Epithelial cell of prostate (primary cell): ENCODE measurements at places on chromosomes 2 and 18.

- DNase-seq = no peak
Measured at GRCh38 chr2:196173505-196173904, 2.1 kb upstream of the STK17B start.

DNA sequence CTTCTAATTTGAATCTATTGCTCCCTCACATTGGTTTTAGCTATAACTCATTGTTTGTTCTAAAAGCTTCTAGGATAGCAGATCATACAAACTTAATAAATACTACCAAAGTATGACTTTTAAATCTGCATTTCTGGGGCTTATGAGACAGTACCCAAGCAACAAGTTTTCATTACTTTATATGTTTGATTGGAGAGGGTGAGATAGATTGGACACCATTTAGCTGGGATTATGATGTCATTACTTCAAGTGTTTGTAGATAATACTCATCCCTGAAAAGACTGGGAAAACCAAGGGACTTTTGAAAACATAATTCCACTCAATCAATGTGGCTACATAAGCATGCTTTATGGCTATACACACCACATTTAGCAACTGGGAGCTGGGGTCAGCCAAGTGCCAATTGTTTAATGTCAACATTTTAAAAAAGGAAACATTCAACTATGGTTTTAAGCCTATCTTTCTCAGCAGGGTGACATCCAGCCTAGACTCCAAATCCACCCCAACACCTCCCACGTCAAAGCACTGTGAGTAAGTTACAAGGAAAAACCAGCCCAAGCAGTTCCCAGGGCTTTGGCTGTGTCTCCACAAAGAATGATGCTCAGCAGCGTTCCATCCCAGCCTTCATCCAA, 119.9 kb downstream of the ETAA1 start:
- peak; percentile 16 for DNase-seq

- DNase-seq = no peak
Measured at GRCh38 chr2:106831816-106832569, 54.0 kb downstream of the ST6GAL2 start.

DNA sequence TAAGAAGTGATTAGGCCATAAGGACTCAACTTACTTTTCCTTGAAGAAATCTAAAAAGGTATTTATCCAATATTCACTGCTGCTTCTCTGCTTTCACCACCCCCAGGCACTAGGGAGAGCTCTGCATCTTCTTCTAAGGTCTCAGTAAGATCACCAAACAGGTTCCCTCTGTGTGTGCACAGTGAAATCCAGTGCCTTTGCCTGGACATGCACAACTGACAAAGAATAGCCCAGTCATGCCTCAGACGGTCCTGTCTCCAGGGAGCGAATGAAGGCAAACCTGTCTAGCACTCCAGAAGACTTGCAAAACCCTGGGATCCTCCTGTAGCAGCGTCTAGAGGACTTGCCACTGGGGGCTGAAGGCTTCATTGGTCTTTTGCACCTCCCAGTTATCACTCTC, 344.5 kb upstream of the LRATD1 start:
- peak; percentile 98 for DNase-seq

- DNase-seq = no peak
Measured at GRCh38 chr2:15287447-15288184, 273.5 kb downstream of the NBAS start.

DNA sequence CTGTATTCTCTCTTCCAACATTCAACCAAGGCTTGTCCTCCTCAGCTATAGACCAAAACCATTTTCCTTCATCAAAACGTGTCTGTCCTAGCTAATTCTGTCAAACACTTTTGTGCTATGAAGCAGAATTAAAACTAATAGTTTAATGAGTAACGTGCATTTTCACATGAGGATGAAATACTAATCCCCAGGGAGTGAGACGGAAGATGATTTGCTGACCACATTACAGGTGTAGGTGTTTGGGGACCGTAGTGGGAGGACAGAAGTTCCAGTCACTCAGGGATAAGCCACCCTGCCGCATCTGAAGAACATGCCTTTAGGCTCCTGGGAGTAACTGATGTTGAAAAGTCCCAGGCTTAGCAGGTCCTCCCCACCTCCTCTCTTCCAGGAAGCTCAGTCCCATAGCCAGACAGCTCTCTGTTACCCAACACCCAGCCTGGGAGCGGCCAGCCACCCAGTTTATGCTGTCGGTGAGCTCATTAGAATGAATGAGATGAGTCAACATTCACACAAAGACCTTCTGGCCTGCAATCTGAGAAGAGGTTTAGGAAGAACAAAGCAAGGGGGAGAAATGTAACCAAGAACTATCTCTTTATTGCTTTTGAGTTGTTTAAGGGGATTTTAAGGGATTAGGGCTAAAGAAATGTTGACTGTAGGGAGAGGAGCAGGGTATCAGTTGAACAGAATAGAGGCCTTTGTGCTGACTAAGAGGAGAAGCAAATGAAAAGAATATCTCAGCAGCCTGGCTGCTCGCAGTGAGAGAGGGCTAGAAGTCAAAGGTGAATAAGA, 122.5 kb downstream of the FOXI3 start:
- DNase-seq = peak; percentile 83

GRCh38 chr2:118102433-118103082, 14.3 kb downstream of the INSIG2 start:
- DNase-seq = no peak

DNA sequence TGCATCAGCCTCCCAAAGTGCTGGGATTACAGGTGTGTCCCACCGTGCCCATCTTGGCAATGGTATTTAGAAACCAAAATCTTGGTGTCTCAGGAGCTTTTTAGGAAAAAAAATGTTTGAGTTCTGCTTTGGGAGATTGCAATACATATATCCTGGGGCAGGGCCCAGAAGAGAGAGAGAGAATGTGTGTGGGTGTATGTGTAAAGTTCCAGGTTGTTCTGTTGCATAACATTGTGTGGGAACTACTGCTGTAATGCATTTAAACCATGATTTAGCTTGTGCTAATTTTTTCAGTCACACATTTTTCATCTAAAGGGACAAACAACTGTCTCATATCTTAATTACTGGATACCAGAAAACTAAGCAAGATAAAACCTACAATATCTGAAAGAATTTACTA, 70.8 kb upstream of the NABP1 start:
- DNase-seq = no peak

GRCh38 chr18:44876024-44876423, 195.3 kb downstream of the SETBP1 start:
- no peak for DNase-seq

DNA sequence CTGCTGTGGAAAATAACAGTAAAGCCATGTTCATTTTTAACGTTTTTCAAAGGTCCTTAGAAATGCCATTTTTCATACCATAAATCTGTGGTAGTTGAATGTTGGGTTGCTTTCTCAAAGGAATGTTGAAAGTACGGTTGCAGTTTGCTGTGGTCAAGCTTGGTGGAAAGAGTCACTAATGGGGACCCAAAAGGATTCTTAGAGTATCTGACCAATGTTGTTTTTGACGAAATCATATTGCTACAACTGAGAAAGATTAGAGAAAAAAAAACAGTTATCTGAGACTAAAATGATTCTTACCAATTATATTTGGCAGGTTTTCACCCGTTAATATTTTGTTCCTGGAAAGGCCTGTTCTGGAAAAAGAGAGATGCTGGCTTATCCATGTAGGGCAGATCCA, 439.5 kb upstream of the ETAA1 start:
- no peak for DNase-seq

GRCh38 chr2:6024784-6025183, 332.6 kb downstream of the SOX11 start:
- DNase-seq = no peak

GRCh38 chr2:151159109-151159662, 102.5 kb downstream of the RBM43 start:
- no peak for DNase-seq

DNA sequence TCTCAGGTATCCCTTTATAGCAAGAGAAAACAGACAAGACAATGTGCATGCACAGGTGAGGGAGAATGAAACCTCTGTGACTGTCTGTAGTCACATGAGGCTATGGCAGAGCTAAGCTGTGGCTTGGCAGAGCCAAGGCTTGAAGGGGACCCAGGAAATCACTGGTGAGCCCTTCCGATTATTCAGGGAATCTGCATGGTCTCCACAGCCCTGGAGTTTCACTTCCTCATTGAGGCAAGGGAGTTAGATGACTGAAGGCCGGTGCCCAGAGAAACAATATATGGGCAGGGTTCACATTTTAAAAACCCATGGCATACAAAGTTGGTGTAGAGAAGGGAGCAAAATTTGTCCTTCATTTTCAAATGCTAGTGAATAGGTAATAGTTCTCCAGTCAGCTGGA, 144.4 kb upstream of the REV1 start:
- DNase-seq = no peak

DNA sequence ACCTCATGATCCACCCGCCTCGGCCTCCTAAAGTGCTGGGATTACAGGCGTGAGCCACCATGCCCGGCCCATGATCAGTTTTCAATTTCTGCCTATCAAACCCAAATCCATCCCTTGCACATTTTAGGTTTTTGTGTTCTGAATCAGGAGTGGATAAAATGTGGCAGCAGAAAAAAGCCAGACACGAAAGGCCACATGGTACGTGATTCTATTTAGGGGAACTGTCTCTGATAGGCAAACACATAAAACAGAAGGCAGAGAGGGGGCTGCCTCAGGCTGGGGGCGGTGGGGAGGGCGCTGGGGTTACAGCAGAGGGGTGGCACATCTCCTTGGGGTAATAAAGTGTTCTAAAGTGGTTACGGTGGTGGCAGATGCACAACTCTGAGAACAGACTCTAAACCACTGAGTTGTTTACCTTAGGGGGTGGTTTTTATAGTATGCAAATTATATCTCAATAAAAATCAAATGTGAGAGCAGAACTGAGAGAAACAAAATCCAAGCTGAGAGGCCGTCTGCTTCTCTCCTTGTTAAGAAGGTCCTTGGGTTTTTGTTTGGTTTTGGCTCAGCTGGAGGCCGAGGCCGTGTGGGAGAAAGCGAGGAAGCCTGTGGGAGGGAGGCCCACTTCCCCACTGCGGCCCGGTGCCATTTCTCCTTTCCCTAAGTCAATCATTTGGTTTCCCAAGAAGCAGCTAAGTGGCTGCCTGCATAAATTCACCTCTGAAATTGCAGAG, 78.0 kb downstream of the SOWAHC start:
- DNase-seq = no peak

DNA sequence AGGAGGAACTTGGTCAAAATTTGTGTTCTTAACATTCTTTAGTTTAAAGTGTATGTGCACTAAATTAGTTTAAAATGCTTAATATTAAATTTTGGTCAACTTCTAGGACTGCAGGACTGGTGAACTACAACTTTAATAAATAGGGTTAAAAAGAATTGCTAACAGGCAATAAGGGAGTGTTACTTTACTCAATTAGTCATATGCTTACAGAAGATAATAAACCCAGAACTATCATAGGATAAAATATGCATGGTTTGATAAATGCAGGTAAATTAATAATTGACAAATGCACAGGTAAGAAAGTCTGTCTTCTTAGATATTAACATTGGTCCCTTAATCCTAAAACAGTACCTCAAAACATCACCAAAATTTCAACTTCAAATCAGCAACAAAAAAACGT, 20.6 kb downstream of the FARSB start:
- no peak for DNase-seq

DNA sequence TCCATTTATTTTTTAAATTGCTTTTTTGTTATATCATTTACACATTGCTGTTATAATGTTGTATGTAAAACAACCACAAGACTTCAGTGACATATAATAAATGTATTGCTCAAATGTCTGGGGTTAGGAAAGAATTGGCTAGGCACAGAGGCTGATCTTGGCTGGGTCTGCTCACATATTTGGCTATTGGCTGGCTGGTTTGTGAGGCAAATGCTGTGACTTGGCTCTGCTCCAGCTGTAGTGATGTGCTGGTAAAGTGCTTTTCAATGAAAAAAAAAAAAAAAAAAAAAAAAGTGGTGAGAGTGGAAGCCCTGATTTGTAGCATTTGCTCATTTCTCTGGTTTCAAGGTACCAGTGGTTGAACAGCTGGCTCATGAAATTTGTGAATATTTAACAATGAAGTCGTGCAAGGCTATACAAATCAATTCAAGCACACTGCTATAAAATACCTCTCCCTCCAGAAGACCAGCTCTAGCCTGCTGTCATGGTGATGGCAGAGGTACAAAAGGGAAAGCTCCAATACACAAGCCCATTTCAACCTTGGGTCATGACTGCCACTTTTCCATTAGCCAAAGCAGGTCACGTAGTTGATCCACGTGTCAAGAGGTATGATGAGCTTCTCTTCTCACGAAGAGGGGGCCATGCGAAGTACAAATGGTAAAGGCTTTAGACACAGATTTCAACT, 43.7 kb upstream of the RIT2 start:
- DNase-seq = no peak

GRCh38 chr18:44887227-44887631, 206.5 kb downstream of the SETBP1 start:
- DNase-seq = peak; percentile 79

- DNase-seq = no peak
Measured at GRCh38 chr2:127506510-127506909, 19.8 kb downstream of the IWS1 start.

DNA sequence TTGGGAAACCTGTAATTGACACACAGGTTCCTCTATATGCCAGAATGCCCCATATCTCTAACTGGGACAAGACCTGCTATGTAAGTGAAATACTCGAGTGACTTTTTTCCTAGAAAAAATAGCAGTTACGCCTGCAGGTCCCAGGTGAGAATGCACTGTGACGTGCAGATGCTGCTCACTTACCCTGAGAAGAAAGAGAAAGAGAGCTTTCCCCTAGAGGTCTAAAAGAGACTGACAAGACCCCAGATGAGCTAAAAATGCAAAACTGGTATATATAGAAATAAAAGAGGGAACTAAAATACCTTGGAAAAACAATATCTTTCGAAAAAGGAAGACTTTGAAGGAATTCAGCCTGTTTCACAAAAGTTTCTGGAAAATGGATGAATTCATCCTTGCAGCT, 383.0 kb upstream of the DCC start:
- DNase-seq = no peak

DNA sequence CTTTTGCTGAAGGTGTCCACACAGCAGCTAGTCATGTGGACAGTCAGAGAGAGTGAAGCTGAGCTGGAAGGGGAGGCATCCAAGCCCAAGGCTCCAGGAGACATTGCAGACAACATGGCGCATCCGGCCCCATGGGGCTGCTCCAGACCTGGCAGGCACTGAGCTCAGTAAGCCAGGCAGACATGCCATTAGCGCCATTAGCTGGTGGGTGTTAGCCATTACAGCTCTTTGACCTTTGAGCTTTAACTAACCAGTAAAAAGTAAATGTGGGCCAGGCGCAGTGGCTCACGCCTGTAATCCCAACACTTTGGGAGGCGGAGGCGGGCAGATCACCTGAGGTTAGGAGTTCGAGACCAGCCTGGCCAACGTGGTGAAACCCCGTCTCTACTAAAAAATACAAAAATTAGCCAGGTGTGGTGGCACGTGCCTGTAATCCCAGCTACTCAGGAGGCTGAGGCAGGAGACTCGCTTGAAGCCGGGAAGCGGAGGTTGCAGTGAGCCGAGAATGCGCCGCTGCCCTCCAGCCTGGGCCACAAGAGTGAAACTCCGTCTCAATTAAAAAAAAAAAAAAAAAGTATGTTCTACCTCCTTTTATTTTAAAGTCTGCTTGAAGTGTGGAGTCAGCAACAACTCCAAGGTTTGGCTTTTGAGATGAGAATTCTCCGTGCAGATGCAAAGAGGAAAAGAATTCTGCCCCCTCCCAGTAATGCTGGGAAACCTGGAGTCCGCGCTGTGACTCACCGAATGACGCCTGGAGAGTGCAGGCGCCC, 69.4 kb downstream of the TWSG1 start:
- DNase-seq = no peak
